ENCODE measurements at places on chromosomes 7 and 10. TPM values are rescaled to one million over a fixed set of nuclear protein-coding genes. Genes with fewer than 3 reads are reported as not detected.

DNA sequence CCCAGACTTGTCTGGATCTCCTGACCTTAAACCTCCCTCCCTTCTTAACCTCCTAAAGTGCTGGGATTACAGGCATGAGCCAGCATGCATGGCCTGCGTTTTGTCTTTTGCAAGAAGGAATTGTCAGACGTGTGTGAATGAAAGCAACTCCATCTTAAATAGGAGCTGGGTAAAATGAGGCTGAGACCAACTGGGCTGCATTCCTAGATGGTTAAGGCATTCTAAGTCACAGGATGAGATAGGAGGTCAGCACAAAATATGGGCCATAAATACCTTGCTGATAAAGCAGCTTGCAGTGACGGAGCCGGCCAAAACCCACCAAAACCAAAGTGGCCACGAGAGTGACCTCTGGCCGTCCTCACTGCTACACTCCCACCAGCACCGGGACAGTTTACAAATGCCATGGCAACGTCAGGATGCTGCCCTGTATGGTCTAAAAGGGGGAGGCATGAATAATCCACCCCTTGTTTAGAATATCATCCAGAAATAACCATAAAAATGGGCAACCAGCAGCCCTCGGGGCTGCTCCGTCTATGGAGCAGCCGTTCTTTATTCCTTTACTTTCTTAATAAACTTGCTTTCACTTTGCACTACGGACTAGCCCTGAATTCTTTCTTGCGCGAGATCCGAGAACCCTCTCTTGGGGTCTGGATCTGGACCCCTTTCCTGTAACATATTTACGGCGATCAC lies 41.2 kb upstream of the SDK1 start:
- peaks cover 4% of the 10 kb centered on the region for H3K27me3 ChIP-seq
- no peaks in the 10 kb centered on the region for H3K36me3 ChIP-seq
- peak; percentile 78 for DNase-seq
- H3K4me1 ChIP-seq = peaks cover 3% of the 10 kb centered on the region
- H3K27ac ChIP-seq = peak overlapping the region; percentile 66

DNA sequence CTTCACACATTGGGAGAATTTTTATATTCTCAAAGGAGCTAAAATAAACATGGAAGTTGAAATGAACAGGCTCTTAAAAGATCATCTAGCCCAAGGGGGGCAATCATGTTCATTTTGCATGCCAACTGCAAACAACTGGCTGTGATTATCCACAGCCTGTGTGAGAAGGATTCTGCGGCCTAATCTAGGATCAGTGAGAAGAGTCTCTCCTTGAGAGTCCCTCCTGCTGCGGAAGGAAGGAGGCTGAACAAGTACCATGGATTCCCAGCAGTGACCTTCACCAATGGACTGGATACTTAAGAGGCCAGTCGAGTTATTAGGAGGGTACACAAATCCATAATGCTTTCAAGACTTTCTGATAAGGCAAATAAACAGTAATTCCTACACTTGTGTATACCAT lies 76.7 kb downstream of the IGF2BP3 start:
- H3K4me3 ChIP-seq = no peak overlapping the region
- H3K27me3 ChIP-seq = no peaks in the 10 kb centered on the region
- DNase-seq = no peak
- peaks cover 16% of the 10 kb centered on the region for H3K4me1 ChIP-seq
- H3K36me3 ChIP-seq = peaks cover 15% of the 10 kb centered on the region

DDC gene
- total RNA-seq = not detected

- H3K4me1 ChIP-seq = no peaks in the 10 kb centered on the region
- H3K36me3 ChIP-seq = no peaks in the 10 kb centered on the region
- no peak for DNase-seq
- no peak overlapping the region for H3K4me3 ChIP-seq
These were observed 287.3 kb downstream of the INHBA start for GRCh38 chr7:41415471-41416207.

DNA sequence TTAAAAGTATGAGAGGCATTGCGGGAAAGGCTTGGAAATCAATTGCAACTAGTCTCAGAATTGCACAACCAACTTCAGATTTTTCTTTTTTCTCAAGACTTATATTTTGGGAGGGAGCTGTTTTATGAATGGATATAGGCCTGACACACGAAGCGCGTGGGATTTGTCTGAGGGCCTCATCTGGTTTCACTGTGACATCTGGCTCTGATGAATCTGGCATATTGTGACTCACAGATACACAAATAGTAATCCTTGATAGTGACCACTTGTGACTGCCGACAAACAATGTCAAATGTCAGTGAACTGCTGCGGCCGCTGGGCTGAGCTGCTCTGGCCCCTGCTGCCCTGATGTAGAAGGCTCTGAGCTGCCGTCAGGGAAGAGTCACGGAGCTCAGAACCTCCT lies 655.1 kb downstream of the INHBA start:
- H3K27ac ChIP-seq = no peak overlapping the region
- peaks cover 15% of the 10 kb centered on the region for H3K4me1 ChIP-seq
- H3K4me3 ChIP-seq = no peak overlapping the region
- DNase-seq = peak; percentile 77
- H3K27me3 ChIP-seq = no peaks in the 10 kb centered on the region

DNA sequence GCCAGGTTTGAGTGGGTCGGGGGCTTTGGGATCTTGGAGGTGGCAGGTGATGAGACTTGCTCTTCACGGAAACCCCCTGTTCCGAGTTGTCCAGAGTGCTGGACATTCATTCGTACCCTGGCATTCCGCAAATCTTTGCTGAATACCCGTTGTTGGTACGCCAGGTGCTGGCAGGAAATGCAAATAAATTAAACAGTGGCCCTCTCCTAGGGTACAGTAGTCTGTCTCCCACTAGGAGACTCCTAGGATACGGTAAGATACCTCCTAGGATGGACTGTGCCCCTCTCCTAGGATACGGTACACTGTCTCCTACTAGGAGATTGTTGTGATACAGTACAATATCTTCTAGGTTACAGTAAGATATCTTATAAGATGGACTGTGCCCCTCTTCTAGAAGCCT lies 544 bp downstream of the SEC23IP start:
- H3K36me3 ChIP-seq = peaks cover 2% of the 10 kb centered on the region
- DNase-seq = no peak
- H3K27me3 ChIP-seq = no peaks in the 10 kb centered on the region
- peak overlapping the region; percentile 87 for H3K4me3 ChIP-seq

DNA sequence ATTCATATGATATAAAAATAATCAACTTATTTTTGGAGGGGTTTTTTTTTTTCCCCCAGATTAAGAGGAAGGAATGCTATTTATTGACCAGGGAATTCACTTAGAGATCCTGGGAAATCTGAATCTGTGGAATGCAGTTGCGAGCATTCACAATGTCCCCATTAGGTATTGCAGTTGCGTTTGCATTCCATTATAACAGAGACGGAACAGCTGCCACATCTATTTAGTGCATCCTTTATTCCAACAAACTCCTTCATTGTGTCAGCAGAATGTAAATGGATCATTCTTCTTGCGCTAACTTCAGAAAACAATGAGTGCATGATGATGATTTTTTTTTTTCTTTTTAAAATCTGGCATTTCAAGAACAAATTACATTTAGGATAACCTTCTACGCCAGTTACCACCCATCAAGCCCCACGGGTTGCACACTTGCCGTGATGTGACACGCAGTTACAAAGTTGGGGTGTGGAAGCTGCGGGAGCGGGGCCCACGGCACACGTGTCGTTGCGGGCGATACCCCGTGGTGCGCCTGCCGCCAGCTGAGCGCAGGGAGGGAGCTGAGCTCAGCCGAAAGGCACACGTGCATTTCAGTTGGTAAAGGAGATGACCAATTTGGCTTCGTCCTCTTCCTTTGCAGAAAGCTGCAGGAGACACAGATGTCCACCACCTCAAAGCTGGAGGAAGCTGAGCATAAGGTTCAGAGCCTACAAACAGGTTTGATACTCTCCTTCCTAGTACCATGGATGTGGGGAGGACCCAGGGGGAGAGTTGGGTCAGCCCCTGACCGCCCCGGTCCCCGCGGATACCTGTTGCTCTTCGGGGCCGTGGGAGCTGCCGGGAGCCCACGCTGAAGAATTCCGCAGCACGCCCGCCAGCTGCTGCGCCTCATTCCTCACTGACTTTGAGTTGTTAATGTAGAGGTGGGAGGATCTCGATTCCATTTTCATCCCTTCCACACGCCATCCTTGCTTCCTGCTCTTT lies 175.3 kb upstream of the SH2B2 start:
- peaks cover 39% of the 10 kb centered on the region for H3K36me3 ChIP-seq
- H3K4me1 ChIP-seq = no peaks in the 10 kb centered on the region
- no peak overlapping the region for H3K4me3 ChIP-seq
- H3K27ac ChIP-seq = no peak overlapping the region
- no peaks in the 10 kb centered on the region for H3K27me3 ChIP-seq
- no peak for DNase-seq

- peaks cover 73% of the 10 kb centered on the region for H3K36me3 ChIP-seq
- no peaks in the 10 kb centered on the region for H3K27me3 ChIP-seq
- H3K4me3 ChIP-seq = no peak overlapping the region
These were observed 95.8 kb downstream of the CLEC2L start for GRCh38 chr7:139619367-139619657.

PDZD8 gene
- 22.5 TPM for total RNA-seq

GRCh38 chr10:98236862-98237261 lies 31.1 kb downstream of the LOXL4 start:
- no peak overlapping the region for H3K4me3 ChIP-seq
- H3K27ac ChIP-seq = no peak overlapping the region
- no peaks in the 10 kb centered on the region for H3K4me1 ChIP-seq
- peaks cover 10% of the 10 kb centered on the region for H3K36me3 ChIP-seq
- no peaks in the 10 kb centered on the region for H3K27me3 ChIP-seq
- DNase-seq = no peak

PPP1R3C gene
- 61.7 TPM for total RNA-seq

RBP4 gene
- total RNA-seq = not detected

BLNK gene
- not detected for total RNA-seq

CLDN12 gene
- total RNA-seq = 46.4 TPM

NANOS1 gene
- under 0.01 TPM for total RNA-seq

DNA sequence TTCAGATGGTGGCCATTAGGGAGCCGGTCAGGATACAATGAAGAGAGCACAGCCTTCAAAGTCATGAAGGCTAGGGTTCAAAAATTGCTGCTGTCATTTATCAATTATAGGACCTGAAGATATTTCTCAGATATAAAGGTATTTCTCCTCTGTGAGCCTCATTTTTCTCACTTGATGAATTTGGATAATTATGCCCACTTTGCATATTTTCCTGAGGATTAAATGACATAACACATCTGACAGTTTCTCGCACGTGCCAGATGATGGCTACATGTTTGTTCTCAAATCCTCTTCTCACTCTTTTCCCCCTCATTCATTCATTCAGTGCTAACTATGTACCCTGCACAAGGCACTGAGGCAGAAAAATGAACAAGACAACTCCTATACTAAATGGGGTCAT lies 391.6 kb downstream of the INHBA start:
- H3K4me1 ChIP-seq = peaks cover 2% of the 10 kb centered on the region
- H3K27ac ChIP-seq = no peak overlapping the region
- no peak for DNase-seq

SLC18A2 gene
- not detected for total RNA-seq

DNA sequence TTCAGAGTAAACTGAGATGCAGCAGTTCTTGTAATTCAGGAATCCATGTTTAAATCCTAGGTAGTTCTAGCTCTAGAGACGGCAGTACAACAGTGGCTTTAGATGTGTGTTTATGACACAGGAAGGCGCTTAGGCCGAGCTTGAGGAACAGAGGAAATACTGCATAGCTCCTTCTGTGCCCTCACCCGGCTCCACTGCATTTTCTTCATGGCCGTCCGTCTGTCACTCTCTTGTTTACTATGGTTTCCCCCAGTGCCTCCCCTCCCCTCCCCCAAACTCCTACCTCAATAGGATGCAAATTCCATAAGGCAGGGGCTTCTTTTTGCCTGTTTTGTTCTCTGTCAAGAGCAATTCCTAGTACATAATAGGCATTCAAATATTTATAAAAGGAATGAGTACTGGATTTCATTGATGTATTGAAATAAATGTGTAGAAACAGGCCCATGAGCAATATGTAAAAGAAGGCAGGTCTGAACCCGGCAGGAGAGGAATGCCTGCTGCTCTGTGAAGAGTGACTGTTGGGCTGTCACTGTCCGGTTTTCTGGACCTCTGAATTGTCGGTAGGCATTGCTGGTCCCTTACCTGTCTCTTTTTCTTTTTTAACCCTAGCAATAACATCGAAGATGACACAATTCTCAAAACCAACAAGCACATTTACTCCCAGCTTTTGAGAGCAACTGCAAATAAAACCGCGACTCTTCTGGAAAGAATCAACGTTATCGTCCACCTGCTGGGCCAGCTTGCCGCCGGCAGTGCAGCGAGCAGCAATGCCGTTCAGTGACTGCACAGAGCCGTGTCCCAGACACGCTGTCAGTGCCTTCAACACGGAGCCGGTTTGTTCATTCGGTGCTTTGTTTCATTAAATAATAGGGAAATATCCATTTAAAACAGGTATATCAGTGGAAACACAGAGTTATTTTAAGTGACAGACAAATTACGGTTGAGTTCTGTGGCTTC lies 12.7 kb downstream of the MMP21 start:
- H3K27me3 ChIP-seq = no peaks in the 10 kb centered on the region
- H3K4me3 ChIP-seq = no peak overlapping the region
- H3K36me3 ChIP-seq = peaks cover 32% of the 10 kb centered on the region

GRCh38 chr10:2326411-2326810 lies 589.1 kb upstream of the ADARB2 start:
- H3K27me3 ChIP-seq = no peaks in the 10 kb centered on the region
- DNase-seq = no peak
- H3K27ac ChIP-seq = no peak overlapping the region
- H3K4me1 ChIP-seq = no peaks in the 10 kb centered on the region
- H3K4me3 ChIP-seq = no peak overlapping the region

GRCh38 chr7:4803397-4804241 lies 28.2 kb downstream of the AP5Z1 start:
- no peak for DNase-seq
- no peaks in the 10 kb centered on the region for H3K36me3 ChIP-seq
- peaks cover 16% of the 10 kb centered on the region for H3K27me3 ChIP-seq

TFPI2 gene
- 48.9 TPM for total RNA-seq

GRCh38 chr7:27953361-27953760 lies 213.4 kb downstream of the TAX1BP1 start:
- no peaks in the 10 kb centered on the region for H3K27me3 ChIP-seq
- no peak overlapping the region for H3K27ac ChIP-seq
- no peaks in the 10 kb centered on the region for H3K4me1 ChIP-seq

LRGUK gene
- total RNA-seq = under 0.01 TPM

HOXA4 gene
- 1.1 TPM for total RNA-seq

- no peak for DNase-seq
- no peaks in the 10 kb centered on the region for H3K27me3 ChIP-seq
- H3K36me3 ChIP-seq = peaks cover 57% of the 10 kb centered on the region
These were observed 22.3 kb upstream of the ARPC1B start for GRCh38 chr7:99352247-99352646.

CALHM3 gene
- not detected for total RNA-seq

CYP26A1 gene
- total RNA-seq = not detected

GRCh38 chr7:101629171-101629570 lies at the start of gene MYL10:
MYL10 (minus strand) TSS chr7:101629296; CDS start chr7:101629118, 178 bp downstream.
- H3K4me3 ChIP-seq = no peak within 1 kb of the TSS
- H3K36me3 ChIP-seq = no peaks in the 10 kb centered on the region
- peaks cover 27% of the 10 kb centered on the region for H3K27me3 ChIP-seq
- no peak within 1 kb of the TSS for H3K27ac ChIP-seq

GRCh38 chr7:92831716-92832533 lies 4.4 kb downstream of the CDK6 start:
- DNase-seq = peak; percentile 96
- H3K27me3 ChIP-seq = no peaks in the 10 kb centered on the region
- H3K36me3 ChIP-seq = peaks cover 9% of the 10 kb centered on the region
- peak overlapping the region; percentile 98 for H3K27ac ChIP-seq
- H3K4me3 ChIP-seq = peak overlapping the region; percentile 98
- H3K4me1 ChIP-seq = peaks cover 10% of the 10 kb centered on the region
